ENCODE measurements at places on chromosomes 6 and 20.

GRCh38 chr20:43151901-43152300, 37.8 kb downstream of the PTPRT start:
- no peak for DNase-seq

GRCh38 chr20:32356622-32357374, 1.3 kb upstream of the ASXL1 start:
- no peak for DNase-seq

- no peak for DNase-seq
These were observed 483.4 kb upstream of the FLRT3 start for GRCh38 chr20:14820771-14821170.

DNA sequence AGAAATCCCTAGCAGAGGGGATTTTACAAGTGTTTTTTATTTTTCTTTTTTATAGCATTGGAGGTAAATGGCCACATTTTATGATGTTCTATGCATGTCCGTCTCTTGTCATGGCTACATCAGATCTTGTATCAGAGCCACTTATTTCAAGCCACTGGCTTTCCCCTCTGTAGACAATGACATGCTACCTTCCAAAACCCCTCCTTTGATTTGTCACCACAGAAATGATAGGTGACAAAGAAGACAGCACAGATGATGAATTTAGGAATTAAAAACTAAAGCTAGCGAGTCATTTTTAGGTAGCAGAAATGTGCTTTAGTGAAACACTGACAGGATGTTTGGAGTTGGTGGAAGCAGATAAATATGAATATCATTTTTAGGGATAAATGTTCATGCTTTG, 20.8 kb downstream of the PLCB1 start:
- DNase-seq: no peak

DNA sequence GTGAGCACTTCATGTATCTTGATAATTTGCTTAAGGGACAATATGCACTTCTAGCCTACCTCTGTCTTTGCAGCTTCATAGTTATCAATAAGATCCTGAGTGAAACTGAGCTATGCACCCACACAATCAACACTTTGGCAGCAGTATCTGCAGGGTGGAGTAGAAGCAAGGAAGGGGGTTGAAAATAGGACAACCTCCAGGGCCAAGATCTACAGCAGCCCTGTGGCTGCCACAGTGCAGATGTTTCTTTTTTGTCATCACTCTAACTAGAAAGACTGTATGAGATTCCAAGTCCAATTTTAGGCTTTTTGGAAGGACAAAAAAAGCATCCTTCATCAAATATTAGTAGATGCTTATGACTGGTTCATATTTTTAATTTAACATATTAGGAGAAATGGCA, 336.1 kb upstream of the CITED2 start:
- DNase-seq: no peak

GRCh38 chr6:149213829-149214228, 103.7 kb upstream of the TAB2 start:
- no peak for DNase-seq

DNA sequence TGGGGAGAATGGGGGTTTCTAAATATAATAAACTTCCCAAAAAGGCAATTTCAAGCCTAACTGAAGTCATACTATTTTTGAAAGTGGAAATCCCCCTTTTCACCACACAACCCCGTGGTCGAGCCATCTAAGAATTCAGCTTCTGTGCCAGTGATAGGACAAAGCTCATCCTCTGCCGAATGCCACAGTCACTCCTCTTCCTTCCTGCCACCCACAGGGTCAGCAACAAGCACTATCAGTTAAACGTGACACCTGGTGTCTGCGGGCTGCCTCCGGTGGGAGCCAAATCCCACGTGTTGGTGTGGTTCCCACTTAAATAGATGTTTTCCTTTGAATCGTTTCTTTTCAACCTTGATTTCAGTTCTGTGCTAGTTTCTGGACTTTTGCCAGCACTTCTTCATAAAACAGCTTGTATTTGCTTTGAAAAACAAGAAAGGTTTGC, 60.7 kb downstream of the TNFAIP3 start:
- DNase-seq: peak; percentile 55

DNA sequence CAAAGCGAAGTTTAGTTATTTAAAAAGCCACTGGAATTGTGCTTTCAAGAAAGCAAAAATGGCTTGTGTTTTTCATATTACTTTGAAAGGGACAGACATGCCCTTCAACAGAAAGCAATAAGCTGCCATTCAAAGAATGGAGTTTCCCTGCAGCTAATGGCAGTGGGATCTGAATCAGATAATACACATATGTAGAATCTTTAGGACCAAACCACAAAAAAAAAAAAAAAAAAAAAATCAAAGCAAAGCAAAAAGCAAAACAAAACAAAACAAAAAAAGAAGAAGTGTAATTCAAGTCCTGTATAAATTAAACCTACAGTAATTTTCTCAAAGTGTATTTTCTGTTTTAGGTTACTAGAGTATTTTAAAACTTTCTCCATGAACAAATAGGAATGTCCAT, 63.6 kb upstream of the ZNF217 start:
- no peak for DNase-seq

- no peak for DNase-seq
These were observed 364.1 kb upstream of the BTBD3 start for GRCh38 chr20:11553603-11554002.

DNA sequence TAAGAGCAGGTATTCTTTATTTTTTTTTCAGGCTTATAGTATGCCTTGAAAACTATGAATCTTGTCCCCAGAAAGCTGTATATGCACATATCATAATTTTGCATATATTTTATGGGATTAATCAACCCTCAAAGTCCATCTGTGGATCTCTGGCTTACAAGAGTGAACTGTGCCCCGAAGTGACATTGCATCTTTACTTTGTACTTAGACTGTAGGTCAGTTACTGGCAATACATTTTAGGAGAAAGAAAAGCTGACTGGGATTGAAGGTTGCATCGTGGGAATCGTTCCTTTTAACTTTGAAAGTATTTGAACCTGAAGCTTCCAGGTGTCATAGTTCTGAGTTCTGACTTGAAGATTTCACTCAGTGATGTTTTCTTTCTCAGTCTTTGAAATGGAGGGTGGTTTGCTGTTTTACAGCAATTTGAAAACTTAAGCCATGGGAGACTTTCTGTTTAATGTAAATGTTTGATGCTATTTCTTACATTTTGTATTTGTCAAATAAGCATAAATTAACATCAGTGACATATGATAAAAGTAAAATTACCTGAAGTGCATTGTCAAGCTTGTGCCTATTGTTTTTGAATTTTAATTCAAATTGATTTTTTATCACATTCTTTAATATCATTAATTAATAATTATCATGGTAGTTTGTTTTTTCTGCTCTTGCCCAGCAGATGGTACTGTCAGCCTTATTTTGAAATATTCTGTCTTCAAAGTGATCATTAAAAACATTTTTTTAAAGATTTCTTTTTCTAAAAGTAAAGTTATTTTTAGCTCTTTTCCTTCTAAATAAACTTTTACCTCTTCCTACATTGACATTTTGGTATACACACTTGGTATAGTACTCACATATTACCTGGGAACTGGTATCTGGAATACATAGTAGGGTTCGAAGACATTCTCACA, 29.0 kb downstream of the L3MBTL3 start:
- DNase-seq: no peak

DNA sequence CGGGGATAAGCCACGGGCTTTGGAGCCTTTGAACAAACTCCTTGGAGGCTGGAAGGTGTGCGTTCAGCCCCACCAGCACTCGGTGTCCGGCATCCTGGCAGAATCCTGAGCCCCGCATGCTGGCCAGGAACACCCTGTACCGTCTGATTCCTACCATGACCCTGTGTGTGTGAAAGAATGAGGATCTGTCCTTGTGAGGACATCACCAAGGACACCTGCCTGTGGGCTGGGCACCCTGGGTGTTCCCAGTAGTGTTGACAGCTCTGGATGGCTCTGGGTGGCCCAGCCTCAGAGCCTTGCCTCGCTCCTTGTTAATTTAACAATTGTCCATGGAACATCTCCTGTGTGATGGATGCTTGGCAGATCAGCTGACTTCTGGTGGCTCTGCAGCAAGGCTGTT, 234.3 kb downstream of the QKI start:
- no peak for DNase-seq

DNA sequence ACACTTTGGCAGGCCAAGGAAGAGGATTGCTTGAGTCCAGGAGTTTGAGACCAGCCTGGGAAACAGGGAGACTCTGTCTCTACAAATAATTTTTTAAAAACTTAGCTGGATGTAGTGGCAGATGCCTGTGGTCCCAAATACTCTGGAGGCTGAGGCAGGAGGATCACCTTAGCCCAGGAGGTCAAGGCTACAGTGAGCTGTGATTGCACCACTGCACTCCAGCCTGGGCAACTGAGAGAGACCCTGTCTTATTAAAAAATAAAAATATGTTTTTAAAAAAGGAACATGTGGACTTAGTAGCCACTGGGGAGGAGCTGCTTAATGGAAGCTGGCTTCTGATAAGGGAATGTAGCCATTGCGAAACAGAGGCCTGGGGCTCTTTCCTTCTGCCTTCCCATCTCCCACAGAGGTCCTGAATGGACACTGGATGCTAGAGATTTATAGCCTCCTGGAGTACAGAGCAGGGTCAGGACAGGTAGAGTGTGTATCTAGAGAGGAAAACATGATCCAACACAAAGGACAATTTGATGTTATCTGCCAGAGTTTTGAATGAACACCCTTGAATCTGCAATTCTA, 21.7 kb upstream of the GMNN start:
- no peak for DNase-seq

- DNase-seq: no peak
These were observed 26.9 kb downstream of the BFSP1 start for GRCh38 chr20:17504066-17504897.

DNA sequence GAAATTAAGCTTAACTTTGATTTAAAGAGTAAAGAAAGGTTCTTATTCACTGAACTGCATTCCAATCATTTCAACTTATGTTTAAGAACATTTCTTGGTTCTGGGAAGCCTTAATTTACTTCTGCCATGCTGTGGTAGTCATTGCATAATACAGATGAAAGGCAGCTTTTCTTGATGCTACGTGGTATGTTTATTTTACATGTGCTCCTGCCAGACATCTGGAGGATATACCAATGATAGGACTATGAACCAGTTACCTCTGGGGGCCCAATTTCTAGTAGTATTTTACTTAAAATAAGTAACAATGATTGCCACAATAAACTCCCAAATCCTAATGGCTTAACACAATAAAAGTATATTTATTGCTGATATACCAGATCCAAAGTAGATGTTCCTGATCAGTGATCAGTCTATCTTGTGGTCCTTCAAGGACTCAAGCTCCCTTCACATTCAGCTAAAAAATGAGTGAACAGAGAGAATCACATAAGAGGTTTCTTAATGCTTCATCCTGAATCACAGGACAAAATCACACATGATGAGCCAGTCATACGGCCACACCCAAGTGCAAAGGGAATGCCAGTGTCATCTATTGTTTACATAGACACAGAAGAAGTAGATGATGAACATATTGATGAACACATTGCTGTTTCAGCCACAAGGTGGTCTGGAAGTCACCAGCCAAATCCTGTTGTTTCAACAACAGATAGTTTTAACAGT, 56.5 kb upstream of the CCN2 start:
- DNase-seq: no peak

GRCh38 chr6:170248111-170248805, 42.6 kb downstream of the DLL1 start:
- no peak for DNase-seq

- DNase-seq: no peak
These were observed 64.7 kb downstream of the BTBD3 start for GRCh38 chr20:11982289-11982954.

DNA sequence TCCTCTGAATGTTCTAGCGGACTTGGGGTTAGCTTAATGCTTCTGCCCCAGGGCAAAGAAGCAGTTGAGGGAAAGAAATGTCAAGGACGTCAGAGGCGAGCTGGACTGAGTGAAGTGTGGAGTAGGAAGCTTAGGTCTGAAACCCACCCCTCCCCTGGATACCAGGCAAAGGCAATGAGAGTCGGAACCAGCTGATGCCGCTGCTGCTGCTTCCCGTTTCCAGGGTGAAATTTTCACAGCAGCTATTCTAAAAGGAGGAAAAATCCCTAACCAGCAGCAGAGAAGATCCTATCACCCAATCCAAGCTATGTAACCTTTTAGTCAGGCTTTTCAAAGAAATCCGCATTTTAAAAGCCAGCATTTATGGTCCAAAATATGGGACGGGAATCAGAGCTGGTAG, 564.3 kb downstream of the LMBRD1 start:
- no peak for DNase-seq

- DNase-seq: no peak
These were observed 13.7 kb upstream of the HINT3 start for GRCh38 chr6:125942672-125943527.

GRCh38 chr20:41615676-41616075, 2.5 kb downstream of the CHD6 start:
- DNase-seq: no peak

GRCh38 chr20:58136149-58136484, 92.3 kb downstream of the ANKRD60 start:
- DNase-seq: no peak

GRCh38 chr6:30836957-30837356, 47.4 kb upstream of the DDR1 start:
- no peak for DNase-seq

GRCh38 chr6:10362300-10362699, 52.6 kb downstream of the TFAP2A start:
- DNase-seq: no peak

All from activated CD4-positive, CD25-positive, alpha-beta regulatory T cell treated with anti-CD3 and anti-CD28 coated beads, Interleukin-2, amount 50 U/mL, for 72 hours (primary cell).